ENCODE measurements at places on chromosomes 3 and 15.

DNA sequence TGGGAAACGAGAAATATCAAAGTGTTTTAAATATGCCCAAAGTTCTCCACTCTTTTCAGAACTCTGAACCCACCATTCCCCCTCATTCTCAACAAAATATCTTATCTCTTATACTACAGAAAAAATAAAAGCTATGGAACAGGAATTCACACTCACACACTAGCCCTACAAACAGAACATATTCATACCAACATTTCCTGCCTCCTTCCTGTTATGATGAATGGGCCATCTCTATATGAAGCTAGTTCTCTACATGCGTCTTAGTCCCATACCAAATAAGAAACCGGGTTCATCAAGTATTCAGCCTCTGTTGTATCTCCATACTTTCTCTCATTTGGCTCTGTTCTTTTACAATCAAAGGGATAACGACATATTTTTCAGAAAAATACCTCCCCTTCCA lies 72.6 kb downstream of the PLSCR2 start:
- no peak for DNase-seq

DNA sequence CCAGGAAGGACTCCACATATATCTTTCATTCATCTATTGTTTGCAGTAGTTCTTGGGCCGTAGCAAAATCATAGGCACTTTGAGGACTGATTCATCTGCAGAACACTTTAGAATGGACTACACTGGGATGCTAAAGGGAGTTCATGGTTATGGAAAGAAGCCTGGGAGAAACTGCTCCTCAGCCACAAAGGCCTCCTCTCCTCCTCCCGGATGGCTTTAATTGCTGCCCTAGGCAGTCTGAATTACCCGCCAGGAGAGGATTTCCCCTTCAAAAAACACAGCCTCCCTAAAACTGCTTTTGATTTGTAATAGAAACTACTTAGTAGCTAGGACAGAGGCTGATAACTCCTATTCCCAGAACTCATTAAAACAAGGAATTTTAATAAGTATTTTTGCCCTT lies 4.6 kb downstream of the TMEM266 start:
- DNase-seq = no peak

- no peak for DNase-seq
Measured at GRCh38 chr15:75713338-75713895, 769 bp upstream of the CSPG4 start.

DNA sequence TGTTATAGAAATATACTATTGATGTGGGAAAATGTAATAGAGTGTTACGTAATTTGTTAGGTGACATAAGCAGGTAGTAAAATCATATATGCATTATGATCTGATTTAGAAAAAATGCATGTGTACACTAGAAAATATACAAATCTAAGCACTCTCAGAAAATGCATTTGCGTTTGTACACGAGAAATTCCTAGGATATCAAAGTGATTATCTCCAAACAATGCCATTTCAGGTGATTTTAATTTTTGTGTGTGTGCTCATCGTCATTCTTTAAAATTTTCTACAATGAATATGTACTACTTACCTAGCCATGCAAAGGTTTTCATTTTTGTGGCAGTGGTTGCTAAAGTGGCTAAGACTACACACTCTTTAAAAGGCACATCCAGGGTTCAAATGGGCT lies 140.8 kb upstream of the RAD18 start:
- DNase-seq = no peak

GRCh38 chr3:62562596-62562995 lies 189.2 kb upstream of the FEZF2 start:
- no peak for DNase-seq

- no peak for DNase-seq
Measured at GRCh38 chr3:14137445-14137844, 12.6 kb downstream of the TMEM43 start.

DNA sequence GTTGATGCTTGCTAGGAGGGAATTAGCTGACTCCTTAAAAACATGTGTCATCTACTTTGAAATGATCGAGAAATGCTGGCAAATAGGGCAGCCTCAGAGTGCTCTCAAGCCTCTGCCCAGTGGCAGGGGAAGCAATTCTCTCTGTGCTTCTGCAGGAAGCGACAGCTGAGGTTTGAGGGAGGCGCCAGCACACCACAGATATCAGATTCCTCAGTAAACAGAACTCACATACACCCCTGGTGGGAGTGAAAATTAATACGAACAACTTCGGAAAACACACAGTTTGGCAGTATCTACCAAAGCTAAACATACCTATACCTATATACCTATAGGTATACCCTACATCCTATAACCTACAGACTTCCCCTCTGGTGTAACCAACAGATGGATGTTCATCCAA lies 61.3 kb downstream of the NSMCE3 start:
- DNase-seq = no peak

GRCh38 chr3:159805411-159805772 lies 183.2 kb upstream of the IL12A start:
- DNase-seq = no peak

DNA sequence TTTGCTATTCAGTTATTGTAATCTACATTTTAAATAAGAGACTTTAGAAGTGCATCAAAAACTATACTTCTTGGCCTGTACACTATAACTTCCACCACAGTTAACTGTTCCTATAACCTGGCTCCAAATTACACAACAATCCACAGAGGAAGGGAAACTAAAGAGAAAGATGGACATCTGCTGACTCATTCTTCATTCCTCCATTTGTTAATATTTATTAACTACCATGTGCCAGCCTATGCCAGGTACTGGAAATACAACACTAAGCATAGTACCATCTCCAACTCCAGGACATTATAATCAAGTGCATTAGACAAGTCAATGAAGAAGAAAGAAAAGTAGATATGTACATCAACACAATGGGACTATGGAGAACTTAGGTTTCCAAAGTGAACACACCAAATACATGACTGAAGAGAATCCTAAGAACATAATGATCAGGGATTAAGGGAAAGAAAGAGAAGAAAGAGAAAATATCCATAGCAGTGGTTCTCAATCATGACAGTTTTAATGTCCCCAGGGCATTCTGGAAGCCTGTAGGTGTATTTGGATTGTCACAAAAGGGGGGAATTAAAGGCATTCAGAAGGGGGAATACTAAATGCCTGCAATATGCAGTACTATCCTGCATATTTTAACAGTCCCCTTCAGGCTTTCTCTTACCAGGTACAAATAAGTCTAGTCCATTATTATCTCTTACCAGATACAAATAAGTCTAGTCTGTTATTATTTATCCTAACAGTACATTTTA lies 8.9 kb downstream of the ICE2 start:
- no peak for DNase-seq

GRCh38 chr3:157857440-157857839 lies 248.8 kb downstream of the SHOX2 start:
- no peak for DNase-seq

DNA sequence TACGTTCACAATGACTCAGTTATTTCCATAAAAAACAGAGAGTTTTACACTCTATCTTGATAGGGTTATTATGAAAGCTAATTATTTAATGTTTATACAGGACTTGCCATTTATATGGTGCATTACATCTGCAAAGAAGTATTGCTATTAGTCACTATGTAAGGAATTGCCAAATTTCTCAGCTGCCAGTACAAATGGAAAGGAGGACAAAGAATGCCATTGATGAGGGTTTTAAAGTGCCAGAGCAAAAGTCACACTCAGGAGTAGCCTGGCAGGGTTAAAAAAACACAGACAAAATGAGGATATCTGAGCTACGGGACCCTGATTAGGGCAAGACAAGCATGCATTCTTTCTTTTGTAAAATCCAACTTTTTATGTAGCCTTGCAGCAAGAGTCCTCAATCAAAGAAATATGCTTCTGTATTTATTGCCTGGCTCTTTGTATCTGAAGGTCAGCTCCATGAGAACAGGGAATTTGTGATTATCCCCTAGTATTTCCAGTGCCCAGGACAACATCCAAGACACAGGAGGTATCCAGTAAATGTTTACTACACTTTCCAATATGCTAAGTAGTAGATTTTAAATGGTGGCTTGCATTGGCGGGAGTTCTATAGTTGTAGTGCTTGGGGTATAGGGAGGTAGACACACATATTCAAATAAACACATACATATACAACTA lies 1013.6 kb downstream of the ROBO1 start:
- DNase-seq = no peak

DNA sequence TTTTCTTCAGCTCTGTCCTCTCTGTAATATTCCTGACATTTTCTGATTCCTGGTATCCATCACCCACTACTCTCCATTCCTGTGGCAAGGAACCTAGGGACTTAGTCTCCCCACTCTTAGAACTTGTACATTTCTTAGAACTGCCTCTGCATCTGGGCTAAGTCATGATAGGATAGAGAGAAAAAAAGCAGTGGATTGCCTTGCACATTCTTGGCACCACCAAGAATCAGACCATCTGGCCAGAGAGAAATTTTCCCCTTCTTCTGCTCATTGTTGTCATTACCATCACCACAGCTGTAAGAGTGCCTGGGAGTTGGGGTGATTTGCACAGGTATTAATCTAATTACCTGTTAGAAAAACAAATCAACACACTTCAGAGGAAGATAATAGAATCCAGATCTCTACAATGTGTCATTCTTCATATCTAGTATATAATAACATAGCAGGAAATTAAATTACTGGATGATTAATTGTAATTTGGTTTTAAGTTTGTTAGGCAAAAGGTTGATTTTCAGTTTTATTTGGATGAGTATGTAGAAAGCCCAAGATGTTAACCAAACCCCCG lies 264.8 kb upstream of the ZPLD1 start:
- DNase-seq = no peak

DNA sequence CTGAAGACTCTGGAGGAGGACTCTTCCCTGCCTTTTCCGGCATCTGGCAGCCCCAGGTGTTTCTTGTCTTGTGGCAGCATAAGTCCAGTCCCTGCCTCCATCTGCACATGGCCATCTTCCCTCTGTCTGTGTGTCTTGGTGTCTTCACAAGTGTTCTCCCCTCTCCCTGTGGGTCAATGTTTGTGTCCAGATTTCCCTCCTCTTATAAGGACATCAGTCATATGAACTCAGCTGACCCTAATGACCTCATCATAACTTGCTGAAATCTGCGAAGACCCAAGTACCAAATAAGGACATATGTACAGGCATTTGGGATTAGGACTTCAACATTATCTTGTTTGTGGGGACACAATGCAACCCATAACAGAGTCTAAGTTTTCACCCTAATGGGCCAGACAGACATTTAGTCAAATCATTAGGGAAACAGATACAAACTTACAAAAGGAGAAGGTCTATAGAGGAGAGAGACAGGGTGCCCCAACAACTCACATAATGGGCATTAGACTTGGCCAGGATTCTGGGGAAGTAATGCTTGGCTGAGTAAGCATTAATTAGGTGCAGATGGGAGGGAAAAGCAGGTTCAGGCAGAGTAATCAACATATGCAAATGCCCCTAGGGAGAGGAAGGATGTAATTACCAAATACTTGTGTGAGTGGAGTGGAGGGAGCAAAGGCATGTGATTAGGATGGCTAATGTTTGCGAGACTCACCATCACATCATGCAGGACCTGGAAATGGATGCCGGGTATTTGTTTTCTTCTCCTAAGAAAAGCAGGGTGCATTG lies 372.8 kb upstream of the TBL1XR1 start:
- no peak for DNase-seq

DNA sequence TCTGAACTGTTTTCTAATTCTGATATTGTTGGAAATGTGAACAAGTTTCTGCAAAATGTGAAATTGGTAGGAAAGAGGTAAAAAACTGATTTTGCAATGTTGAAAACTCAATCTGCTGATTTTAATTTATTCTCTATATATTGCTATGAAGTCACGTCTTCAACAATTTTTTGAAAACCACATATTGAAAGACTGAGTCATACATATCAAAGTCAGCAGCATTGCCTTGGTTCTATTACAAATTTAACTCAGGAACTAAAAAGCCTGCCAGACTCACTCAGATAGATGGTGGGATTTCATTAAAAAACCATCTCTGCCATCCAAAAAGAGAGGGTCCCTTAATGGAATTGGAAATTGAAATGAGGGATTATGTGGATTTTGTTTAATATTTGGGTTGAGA lies 351.4 kb downstream of the CNTN3 start:
- no peak for DNase-seq

DNA sequence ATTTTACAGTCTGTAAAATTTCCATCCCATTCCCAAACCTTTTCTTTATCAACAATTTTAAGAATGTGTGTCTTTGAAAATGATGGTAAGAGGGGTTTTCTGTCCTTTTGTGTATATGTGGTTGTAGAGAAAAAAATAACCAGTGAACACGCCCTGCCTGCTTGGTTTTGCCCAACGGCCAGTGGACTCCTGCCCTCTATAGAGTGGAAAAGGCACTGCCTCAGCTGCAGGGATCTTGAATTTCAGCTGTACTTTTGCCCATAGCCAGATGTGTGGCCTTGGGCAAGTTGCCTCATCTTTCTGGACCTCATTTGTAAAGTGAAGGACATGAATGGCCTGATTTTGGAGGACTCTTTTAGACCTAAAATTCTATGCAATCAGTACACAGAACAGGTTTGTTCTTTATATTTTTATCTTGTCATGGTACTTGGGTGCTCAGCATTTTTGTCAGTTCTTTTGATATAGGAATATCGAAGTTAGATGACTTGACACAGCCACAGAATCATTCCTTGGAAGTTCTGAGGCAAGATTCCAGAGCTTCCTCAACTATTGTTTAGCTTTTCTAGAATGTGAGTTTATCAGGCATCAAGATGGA lies 81.0 kb downstream of the CLDN11 start:
- no peak for DNase-seq

GRCh38 chr15:40467261-40467615 lies 3.5 kb upstream of the CHST14 start:
- DNase-seq = no peak

DNA sequence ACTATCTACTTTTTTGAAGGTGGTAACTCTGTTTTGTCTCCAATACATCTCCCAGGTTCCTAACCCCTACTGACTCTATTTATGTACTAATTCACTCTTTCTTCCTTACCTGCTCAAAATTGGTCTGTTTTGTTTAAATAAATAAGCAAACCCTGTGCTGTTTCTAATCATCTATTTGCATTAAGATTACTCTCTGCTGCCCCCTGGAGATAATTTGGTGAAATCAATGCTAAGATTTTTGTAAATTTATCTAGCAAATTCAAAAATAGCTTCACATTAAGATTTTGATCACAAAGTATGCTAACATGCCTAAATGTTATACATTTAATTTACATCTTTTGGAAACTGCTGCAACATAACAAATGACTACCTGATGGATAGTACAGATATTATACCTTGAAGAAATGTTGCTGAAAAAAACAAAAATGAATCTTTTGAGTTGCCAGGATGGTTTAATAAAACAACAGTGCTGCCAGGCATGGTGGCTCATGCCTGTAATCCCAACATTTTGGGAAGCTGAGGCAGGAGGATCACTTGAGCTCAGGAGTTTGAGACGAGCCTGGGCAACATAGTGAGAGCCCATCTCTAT lies 4.4 kb upstream of the CD200R1 start:
- DNase-seq = no peak

- no peak for DNase-seq
Measured at GRCh38 chr15:68993276-68993675, 21.2 kb upstream of the NOX5 start.
